LHCN-M2 (cell line): ENCODE measurements at places on chromosomes 3 and 15. TPM values are rescaled to one million over a fixed set of nuclear protein-coding genes. Genes with fewer than 3 reads are reported as not detected.

Gene TMCO5A
- not detected in 2 replicates for total RNA-seq

Gene COL6A6
- not detected in 2 replicates for total RNA-seq

Gene SLC38A3
- total RNA-seq: 1.1 TPM in 1 of 2 replicates, not detected in the other

- DNase-seq: no peak
These were observed 1.2 kb downstream of the TTC23 start for GRCh38 chr15:99248000-99248715.

GRCh38 chr15:44325568-44325967 lies 37.0 kb downstream of the GOLM2 start:
- DNase-seq: no peak

Gene COL7A1
- total RNA-seq: 12.7 and 14.2 TPM in 2 replicates

Gene ZNF860
- 0.38 and 0.75 TPM in 2 replicates for total RNA-seq

DNA sequence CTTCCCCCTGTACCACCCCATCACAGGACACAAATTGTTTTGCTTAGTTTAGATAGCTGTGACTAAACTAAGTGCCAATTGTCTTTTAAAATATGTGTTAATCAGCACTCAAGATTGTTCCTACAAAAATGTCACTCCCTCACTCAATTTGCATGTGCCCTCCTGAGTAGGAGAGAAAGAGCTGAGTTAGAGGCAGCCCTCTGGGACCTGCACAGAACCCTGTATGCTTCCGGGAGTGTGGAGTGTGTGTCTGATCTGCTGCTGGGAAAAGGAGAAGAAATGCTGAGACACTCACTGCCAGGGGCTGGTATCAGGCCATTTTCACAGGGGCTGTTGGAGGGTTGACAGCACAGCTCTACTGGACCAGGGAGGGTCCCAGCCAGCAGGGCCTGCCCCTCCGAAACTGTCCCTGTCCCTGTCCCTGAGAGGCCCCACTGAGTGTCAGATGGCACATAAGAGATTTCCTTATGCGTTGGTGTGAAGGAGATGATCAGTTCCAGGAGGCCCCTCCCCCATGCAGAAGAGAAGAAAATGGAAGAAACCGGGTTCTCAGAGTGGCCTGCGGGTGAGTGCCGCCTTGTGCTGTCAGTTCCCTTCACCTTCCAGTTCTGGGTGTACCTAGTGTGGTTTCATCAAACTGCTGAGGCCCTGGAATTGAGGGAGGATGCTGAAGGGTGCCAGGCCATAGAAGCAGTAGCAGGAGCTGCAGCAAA lies 3.9 kb upstream of the B3GNT5 start:
- DNase-seq: no peak
